ENCODE measurements at places on chromosomes 2 and 18.
A peak's percentile ranks its signal among the peaks of the same experiment; 100 is the strongest.

- no peak for DNase-seq
Observed at GRCh38 chr2:231396058-231396821, 730 bp downstream of the B3GNT7 start.

DNA sequence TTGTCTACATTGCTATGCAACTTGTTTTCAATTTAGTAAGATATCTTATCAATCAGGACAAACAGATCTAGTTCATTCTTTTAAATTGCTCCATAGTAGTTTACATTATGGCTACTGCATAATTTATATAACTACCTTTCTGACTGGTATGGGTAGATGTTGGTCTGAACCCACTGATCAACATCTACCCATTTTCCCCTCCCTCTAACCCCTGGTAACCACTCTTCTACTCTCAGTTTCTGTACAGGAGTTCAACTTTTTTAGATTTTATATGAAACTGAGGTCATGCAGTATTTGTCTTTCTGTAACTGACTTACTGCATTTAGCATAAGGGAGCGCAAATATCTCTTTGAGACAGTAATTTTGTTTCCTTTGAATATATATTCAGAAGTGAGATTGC is 73.2 kb downstream of the ITSN2 start:
- no peak for DNase-seq

- peak; percentile 5 for DNase-seq
Observed at GRCh38 chr18:67043276-67043675, 439.4 kb upstream of the CDH19 start.

- no peak for DNase-seq
Observed at GRCh38 chr2:1011985-1012384, 61.3 kb downstream of the SNTG2 start.

- no peak for DNase-seq
Observed at GRCh38 chr2:105926960-105927678, 182.4 kb downstream of the NCK2 start.

DNA sequence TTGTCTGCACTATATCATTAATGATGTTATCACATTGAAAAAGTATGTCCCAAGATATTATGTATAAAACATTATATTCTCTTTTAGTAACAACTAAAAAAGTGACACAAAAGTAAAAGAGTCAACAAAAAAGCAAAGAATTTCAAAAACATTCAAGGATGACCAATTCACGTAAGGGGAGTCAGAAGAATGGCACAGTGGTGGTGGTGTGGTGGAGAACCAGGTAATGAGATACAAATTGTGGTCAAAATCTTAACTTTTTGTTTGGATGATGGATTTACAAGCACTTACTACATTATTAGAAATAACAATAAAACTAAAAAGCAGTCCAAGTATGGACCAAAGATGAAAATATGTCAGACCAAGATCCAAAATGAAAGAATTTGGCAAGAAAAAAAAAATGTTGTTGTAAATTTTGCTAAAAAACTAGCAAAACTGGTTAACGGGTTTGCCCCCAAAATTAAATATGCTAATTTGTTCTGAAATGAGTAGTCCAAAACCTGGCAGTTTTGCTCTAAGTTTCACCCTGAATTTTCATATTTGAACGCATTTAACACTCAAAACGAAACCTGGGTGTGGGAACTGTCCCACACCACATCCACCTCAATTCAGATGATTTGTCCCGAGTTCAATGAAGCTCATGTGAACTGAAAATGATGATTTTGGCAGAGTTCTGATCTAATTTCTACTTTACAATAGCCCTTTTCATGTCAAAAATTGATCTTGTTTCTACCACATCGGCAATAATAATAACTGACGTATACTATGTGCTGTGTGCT is 135.8 kb downstream of the IKZF2 start:
- no peak for DNase-seq

GRCh38 chr18:31241900-31242409 is 76.0 kb upstream of the DSG1 start:
- DNase-seq, result peak; percentile 81

DNA sequence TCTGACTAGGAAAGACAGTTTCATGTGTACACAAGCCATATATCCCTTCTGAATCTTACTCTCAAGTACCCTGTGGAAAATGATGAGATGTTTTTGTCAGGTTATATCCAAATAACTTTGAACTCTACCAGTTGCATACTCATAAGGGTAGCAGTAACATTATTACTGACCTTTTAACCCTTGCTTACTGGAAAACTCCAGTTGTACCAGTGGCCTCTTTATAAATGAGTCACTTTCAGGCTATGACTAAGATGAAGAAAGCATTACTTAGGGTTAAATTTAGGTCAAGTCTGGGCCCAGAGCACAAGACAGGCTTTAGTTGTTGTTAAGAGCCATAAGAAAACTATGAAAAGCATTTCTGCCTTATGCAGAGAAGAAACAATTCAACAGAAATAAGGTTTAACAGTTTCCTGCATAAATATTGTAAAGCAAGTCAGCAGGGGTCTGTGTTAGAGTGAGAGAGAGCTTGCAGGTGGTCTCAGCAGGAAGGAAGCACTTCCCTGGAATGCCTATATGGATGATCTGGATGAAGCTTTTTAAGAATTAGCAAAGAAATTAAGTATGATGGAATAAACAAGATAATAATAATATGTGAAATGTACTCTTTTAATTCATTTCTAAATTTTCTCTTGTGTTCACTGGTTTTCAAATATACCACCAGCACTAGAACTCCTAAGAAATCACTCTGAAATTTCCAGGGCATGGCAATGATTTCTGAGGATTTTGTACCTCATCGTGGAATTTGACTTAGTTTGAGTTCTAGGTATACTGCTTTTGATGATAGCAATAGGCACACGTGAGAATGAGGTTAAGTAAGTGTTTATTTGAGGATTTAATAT is 126.6 kb downstream of the UBE2E3 start:
- DNase-seq, result no peak

DNA sequence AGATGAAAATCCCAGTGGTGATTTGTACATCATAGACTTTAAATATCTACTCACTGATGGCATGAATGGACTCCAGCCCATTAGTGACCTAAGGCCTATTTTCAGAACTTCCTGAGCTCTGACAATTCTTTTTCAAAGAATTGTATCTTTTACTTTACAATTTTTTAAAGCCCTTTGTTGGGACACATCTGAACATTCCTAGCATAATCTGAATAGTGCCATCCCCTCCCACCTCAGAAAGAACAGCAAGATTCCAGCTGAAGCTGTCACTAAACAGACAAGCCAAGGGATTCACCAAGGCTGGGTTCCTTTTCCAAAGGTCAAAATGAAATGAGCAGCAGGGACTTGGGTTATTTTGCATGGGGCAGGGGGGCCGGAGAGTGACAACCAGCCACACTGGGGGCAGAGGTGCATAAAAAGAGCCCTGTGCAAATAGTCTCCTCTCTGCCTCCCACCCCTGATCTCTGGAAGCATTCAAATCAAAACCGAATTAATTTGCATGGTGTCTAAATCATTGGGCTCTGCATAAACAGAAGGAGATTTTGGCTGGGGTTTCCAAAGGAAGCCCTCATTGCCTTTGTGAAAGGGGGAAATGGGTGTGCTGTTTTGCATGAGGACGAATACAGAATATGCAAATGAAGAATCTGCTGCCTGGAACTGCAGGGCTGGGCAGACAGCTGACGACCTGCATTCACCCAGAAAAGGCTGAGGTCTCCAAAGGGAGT is 17.2 kb downstream of the EPHA4 start:
- DNase-seq, result no peak

GRCh38 chr2:209757163-209757562 is 14.5 kb upstream of the UNC80 start:
- no peak for DNase-seq

DNA sequence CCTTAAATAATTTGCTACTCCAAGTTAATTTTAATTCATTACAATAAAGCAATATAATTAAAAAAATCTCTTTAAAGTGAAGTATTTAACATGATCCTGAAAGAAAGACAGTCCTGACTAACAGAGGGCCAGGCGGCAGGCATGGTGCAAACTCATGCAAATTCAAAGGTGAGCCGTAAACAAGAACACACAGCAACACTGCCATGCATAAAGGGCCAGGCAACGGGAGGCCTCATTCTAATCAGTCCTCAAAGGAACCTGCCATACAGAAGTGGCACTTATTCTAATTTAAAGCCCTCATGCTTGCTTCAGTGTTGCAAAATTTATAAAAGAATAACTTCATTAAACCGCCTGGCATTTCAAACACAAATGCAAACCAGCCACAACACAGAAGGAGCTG is 277.0 kb downstream of the ZNF521 start:
- DNase-seq, result no peak

DNA sequence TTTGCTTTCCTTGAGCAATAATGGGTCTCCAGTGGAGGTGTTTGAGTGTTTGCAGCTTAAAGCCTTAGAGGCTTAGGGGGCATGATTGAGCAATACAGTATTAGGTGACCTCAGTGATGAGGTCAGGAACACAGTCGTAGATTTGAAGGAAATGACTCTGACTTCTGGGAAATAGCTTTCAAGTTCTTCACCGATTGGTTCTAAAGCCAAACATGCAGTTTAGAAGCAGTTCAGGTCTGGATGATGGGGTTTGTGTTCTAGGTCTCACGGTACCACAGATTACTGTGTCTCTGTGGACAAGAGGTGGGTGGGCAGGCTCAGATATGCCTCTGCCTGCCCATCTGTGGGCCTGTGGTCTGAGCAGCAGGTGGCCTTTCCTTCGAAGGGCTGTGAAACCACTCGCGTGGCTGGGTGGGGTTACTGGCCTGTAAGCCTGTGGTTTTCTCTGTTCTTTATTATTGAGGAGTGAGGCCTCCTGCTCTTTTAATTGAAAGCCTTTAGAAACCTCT is 7.8 kb downstream of the MTHFD2 start:
- DNase-seq, result no peak

DNA sequence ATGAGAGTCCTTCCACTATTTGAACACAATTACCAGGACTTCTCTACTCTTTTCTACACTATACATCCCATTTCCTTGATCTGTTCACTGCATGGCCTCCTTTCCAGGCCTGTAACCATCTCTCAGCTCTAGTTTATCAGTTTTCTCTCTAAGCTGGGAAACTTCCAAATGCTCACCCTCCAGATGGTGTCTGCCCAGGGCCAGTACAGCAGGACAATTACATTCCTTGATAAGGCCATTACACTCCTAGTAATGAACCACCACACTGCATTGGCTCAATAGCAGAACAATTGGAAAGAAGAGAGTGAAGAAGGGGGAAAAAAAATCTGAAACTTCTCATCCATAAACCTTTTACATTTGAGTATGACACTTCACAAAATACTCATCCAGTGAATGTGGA is 359.1 kb downstream of the ALK start:
- DNase-seq, result no peak

GRCh38 chr2:224264259-224264658 is 137.6 kb downstream of the FAM124B start:
- DNase-seq, result no peak

- DNase-seq, result no peak
Observed at GRCh38 chr2:13533524-13533922, 816.8 kb downstream of the TRIB2 start.

DNA sequence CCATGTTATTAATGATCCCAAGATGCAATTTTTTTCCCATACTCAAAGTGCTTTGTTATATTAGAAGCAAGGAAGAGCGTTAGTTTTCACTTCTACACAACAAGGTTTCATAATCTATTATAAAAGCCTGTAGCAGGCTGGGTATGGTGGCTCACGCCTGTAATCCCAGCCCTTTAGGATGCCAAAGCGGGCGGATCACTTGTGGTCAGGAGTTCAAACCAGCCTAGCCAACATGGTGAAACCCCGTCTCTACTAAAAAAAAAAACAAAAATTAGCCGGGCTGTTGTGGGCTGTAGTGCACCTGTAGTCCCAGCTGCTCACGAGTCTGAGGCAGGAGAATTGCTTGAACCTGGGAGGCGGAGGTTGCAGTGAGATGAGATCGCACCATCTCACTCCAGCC is 19.0 kb upstream of the SERPINB2 start:
- no peak for DNase-seq

DNA sequence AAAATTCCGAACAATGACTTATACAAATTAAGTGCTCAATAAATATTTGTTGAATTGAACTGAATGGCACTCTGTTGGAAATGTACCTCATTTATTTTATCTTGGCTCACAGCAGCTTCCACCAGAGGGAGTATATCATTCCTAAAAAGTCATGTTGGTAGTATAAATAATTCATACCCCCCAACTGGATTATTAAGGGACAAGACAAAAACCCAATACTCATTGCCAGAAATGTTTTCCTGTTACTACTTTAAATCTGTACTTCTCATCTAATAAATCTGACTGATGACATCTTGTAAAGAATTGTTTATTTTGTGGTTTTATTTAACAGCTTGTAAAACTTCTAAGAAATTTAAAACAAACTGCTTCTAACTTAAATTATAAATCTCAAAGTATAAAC is 163.9 kb downstream of the CDH2 start:
- no peak for DNase-seq

DNA sequence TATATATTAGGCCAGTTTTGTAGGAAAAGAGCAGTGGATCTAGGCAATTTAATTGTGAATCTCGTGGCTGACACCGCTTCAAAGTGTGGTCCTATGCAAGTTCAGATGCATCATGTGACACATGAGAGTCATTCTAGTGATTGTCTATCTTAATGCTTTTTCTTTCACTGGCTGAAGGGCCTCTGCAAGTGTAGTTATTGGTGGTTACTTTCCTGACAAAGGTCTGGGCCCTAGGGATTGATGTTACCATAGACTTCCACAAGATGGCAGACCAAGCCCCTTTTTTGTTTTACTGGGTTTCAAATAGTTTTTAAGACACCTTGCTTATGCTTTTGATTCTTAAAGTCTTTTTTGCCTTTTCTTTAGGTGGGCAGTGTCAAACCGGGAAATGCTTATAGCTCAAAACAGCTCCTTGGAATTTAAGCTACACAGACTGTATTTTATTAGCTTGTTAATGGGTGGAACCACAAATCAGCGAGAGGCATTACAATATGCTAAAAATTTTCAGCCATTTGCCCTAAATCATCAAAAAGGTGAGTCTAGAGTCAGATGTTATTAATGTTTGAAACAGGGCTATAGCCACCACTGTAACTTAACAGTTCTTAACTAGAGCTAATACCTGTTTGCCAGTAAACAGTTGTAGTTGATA is 25.9 kb downstream of the CD8A start:
- peak; percentile 60 for DNase-seq

GRCh38 chr2:68238955-68239822 is 13.1 kb downstream of the PPP3R1 start:
- DNase-seq, result no peak

GRCh38 chr2:231355508-231356465 is 39.7 kb upstream of the B3GNT7 start:
- no peak for DNase-seq

DNA sequence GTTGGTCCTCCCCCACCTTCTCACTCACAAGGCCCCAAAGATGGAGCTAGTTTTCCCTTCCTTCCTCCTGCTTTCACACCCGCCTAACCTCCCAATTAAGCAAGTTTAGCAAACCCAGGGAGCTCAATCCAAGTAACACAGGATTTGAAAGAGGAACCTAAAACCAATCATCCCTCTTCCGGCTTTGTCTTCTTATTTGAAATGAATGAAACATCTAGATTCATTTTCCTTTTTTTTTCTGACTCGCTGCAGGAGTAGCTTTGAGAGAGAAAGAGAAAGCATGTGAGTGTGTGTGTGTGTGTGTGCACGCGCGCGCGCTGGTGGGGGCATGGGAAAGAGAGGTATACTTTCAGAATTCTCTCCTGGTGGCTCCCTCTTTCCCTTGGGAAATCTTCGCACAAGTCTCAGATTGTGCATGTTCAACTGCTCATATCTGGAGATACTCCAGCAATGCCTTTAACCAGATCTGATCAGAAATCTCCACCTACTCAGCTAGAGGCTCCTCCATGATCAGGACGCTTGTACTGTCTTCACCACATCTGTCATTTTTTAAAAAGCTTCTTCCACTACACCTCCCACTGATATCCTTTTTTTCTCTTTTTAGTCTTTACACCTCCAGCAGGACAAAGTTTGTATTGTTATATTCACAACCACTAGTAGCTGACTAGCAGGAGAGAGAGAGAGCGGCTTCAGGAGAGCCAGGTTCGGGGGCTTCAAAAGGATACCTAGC is 1.7 kb downstream of the SLC8A1 start:
- DNase-seq, result no peak
